HCEC 1CT (cell line): ENCODE measurements at places on chromosomes 6 and 20.

DNA sequence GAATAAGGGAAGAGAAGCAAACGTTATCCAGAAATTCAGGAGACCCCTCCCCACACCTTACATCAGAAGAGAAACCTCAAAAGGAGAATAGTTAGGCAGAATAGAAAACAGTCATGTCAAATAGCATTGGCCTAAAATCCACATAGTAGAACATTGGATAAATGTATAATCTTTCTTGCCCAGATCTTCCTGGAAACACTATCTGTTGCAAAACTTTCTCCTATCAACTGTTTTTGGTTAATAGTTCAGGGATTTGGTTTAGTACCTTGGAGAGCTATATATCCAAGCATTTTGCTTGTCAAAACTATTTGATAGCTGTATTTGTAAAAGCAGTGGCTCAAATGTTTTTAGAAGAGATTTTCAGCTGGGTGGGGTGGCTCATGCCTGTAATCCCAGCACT, 74.3 kb upstream of the PHACTR2 start:
- no peak for DNase-seq

DNA sequence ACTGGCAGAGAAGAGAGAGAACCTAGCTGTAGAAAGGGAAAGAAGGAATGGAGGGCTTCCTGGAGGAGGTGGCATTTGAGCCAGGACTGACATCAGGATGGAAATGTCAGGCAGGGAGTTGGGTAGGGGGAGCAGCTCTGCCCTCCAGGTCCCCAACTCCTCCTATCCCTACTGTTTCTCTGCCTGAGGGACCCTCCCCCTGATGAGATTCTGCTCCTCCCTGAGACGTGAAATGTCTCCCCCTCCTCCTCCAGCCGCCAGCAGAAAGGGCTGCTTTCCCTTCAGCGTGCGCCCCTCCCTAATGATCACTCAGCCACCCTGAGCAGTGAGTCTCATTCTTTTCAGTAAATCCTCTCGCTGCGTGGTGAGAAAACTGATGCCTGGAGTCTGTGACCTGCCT, 40.6 kb downstream of the HLA-DPB1 start:
- no peak for DNase-seq

GRCh38 chr6:147522597-147522996, 14.1 kb downstream of the SAMD5 start:
- no peak for DNase-seq

DNA sequence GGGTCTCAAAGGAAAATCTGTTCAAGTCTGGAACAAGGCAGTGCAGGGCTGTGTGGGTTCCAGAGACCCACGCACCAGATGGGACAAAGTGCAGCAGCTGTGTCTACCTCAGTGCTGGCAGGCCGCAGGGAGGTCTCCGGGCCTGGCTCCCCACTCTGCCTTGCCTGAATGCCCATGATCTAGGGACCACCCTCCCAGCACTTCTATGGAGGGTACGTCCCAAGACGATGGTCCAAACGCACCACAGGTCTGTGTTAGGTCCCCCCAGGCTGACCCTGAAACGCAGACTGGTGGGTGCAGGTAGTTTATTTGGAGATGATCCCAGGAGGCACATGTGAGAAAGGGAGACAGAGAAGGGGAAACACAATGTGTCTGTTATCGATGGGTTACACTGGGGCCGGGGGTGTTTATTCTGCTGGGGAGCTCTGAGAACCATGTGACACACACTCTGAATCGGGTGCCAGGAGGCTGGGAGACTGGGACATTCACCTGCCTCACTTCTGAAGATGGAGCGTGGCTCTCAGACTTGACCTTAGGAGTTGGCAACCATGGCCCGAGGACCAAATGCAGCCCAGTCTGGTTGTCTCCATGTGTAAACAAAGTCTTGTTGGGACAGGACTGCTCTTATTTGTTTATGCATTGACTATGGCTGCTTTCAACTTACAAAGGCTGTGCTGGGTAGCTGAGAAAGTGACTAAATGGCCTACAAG, 21.7 kb downstream of the CST9L start:
- DNase-seq: no peak

- DNase-seq: no peak
Observed at GRCh38 chr6:133697185-133697584, 191.7 kb upstream of the TCF21 start.

DNA sequence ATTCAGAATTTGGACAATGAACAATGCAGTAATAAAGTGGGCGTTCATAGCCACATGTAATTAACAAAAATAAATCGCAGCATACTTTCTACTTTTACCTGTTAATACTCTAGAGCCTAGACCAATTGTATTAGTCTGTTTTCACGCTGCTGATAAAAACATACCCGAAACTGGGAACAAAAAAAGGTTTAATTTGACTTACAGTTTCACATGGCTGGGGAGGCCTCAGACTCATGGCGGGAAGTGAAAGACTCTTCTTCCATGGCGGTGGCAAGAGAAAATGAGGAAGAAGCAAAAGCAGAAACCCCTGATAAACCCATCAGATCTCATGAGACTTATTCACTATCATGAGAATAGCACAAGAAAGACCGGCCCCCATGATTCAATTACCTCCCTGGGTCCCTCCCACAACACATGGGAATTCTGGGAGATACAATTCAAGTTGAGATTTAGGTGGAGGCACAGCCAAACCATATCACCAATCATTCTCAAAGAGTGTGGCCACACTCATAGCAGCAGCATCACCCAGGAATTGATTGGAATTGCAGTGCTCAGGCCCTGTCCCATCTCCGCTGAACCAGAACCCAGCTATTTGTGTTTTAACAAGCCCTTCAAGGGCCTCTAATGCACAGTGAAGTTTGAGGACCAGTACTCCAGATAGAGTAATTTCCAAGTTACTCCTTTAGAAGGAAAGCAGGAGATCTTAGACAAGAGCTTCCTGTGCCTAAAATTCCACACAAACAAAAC, 650.0 kb downstream of the KIF16B start:
- no peak for DNase-seq

GRCh38 chr6:103784117-103784516, 1075.6 kb downstream of the HACE1 start:
- DNase-seq: no peak
